GM13976 (cell line): ENCODE measurements at places on chromosomes 7 and 10.

DNA sequence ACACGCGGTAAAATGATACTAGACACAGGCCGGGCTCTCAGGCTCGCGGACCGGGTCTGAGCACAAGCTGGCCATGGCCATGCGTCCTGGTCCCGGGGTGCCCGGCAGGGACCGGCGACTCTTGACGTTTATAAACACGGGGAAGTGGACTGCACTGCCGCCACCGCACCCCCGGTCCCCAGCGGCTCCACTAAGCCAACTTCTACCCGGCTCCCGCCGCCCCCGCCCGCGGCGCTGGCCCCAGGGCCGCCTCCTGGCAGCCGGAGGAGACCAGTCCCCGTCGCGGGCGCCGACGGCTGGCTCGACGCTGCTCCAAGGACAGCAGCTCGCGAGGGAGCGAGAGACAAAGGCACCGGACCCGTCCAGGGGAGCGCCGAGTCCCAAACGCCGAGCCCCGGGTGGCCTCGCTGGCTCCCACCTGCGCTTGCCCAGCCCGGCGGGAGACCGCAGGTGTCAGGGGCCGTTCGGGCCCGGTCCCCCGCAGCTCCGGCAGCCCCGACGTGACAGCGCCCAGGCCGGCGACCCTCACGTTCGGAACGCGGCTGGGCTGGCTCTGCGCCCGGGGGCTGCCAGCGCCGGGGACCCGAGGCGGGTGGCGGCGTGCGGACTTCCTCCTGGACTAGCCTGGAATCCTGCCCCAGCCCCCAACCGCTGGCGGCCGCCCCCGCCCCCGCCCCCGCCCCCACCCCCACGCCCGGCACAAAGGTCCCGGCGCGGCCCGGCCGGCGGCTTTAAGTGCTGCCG, 517 bp downstream of the ITGB1 start:
- DNase-seq: peak; percentile 59

- no peak for DNase-seq
Observed at GRCh38 chr10:95569368-95569767, 8.2 kb upstream of the SORBS1 start.

GRCh38 chr10:34403512-34403911, 411.6 kb downstream of the PARD3 start:
- DNase-seq: no peak

- no peak for DNase-seq
Observed at GRCh38 chr10:119341459-119342301, 134.3 kb downstream of the GRK5 start.

DNA sequence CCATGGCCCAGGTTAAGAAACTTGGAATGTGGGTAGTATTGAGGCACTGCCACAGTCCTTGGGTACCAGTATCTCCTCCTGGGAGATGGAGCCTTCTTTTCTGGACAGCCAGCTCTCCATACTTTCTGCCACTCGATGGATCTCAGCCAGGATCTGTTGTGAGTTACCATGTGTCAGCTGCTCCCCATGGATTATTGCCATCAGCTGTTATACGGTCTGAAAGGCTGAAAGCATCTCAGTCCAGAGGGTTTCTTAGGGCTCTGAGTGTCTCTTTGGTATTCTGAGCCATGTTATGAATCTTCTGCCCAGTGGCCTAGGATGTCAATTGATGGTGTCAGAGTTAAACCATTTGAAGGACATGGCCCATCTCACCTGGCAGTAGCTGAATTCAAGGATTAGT, 197.5 kb downstream of the C7orf25 start:
- no peak for DNase-seq

DNA sequence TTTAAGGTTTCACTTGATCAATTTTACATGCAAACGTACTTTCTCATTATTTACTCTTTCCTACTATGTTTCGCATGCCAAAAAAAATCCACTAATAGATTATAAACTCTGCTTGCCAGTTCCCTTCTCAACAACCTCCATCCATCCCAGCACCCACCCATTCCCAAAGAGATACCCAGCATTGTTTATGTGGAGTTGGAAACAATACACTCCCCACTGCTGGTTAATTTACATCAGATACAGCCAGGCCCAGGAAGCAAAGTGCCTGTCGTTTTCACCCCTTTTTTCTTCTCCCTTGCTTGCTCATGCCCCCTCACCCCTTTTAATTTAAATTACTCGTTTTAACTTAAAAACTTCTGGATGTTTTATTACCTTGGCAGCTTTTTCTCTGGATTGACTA, 59.9 kb downstream of the HIBADH start:
- DNase-seq: no peak

DNA sequence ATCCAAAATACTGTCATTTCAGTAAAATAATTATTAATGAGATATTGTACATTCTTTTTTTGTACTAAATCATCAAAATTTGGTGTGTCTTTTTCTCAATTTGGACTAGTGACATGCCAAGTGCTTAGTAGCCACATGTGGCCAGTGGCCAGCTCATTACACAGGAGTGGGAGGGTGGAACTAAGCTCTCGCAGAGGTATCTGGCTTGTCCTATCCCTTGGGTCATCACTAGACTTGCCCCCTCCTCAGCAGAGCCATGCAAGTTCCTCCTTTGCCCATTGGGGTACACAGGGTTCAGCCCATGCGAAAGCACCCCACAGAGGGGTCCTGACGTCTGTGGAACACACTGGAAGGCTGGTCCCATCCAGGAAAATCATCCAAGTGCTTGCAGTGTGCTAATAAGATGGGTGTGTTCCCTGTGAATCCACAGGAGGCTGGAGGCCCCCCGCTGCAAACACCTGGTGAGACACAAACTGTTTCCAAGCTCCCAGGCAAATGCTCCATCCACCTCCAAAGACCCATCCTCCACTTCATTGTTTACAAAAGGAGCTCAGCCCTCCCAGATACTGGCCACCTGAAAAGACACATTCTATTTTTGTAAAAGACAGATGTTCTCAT, 1.3 kb downstream of the ARHGAP22 start:
- DNase-seq: no peak

DNA sequence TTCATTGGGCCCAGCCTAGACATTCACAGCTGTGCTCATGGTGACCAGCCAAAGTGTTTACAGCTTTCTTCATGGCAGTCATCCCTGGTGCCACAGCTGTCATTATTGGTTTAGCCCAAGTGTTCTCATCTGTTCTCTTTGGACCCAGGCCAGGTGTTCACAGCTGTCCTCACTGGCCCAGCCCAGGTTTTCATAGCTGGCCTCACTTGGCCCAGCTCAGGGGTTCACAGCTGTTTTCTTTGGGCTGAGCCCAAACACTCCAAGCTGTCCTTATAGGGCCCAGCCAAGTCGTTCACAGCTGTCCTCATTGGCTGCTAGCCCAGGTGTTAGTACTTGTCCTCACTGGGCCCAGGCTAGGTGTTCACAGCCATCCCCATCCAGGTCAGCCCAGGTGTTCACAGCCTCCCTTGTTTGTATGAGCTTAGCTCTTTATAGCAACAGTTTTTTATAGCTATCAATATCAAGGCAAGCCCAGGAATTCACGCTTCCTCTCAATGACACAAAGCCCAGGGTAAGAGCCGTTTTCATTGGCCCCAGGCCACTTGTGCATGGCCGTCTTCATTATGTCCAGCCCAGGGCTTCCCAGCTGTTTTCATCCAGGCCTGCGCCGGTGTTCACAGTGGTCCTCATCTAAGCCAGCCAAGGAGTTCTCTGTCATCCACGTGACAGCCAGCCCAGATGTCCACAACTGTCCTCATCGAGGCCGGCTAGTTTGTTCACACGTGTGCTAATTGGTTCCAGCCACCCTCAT, 11.6 kb downstream of the FRG2B start:
- no peak for DNase-seq

DNA sequence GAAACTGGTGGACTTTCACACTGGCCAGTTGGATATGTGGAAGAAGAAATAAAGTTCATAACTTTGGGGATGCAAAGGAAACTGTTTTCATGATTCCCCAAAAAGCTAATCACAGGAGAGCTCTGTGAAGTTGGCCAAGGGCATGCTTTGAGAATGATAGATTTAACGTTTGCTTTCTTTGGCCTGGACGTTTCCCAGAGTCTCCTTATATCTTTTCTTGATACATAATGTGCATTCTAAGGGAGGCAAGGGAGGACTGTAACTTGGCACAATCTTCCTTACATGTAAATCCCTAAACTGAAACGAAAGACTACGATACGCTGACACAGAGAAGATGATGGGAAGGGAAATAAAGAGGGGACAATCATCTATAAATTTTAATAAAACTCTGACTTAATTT, 176.5 kb upstream of the INHBA start:
- DNase-seq: no peak

DNA sequence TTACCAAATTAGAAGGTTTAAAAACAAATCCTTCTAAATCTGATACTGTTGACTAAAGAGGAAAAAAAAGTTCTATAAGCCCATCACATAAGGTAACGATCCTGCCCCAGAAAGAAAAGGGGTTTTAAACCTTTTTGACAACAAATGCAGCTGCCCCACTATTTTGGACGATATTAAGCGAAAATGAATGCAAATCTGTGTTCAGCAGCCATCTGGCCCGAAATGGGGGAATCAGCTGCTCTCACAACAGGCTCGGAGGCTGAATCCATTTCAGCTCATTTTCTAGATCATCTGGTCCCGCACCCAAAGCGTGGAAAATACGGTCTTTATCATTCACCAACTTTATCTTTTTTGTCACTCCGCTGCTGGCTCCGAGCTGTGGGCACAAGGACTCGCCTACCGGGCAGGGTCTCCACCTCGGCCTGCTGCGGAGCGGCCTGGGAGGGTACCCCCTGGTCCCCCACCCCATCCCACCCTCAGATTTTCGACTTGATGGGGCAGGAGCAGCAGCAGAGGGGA, 2.4 kb upstream of the EBF3 start:
- no peak for DNase-seq

GRCh38 chr10:108469940-108470339, 1305.4 kb upstream of the SORCS1 start:
- no peak for DNase-seq

- no peak for DNase-seq
Observed at GRCh38 chr7:34190299-34190698, 285.0 kb downstream of the BMPER start.

GRCh38 chr10:43136995-43137716, 1.1 kb upstream of the CSGALNACT2 start:
- DNase-seq: no peak

- no peak for DNase-seq
Observed at GRCh38 chr10:71397296-71398212, 834 bp downstream of the CDH23 start.

- DNase-seq: no peak
Observed at GRCh38 chr10:133590970-133591359, 25.6 kb upstream of the SYCE1 start.

GRCh38 chr10:131936736-131937135, 35.9 kb downstream of the PPP2R2D start:
- DNase-seq: no peak

GRCh38 chr10:11147722-11148121, 130.1 kb downstream of the CELF2 start:
- DNase-seq: no peak

- no peak for DNase-seq
Observed at GRCh38 chr7:91242097-91242844, 22.0 kb upstream of the FZD1 start.

DNA sequence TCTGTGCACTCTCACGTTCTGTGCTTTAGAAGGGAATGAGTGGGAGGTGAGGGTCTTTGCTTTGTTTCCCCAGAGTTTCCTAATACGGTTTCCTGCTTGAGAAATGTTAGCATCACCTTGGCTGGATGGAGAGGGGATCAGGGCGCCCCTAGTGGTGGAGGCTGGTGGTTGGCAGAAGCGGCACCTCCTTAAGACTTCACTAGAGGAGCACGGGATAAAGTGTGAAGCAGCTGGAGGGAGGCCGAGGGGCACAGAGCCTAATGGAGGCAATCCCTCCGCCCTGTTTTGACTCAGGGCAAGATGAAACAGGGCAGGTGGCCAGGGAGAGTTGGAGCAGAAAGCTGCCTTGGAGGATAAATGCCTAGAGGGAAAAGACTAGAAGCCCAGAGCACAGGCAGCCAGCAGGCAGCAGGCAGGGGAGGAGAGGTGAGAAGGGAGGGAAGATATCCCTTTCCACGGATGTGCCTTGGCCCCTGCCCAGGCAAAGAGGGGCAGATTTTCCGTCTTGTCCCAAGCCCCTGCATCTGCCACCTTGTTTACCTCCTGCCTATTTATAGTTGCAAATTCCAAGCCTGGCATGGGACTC, 56.0 kb upstream of the BTRC start:
- DNase-seq: peak; percentile 76

DNA sequence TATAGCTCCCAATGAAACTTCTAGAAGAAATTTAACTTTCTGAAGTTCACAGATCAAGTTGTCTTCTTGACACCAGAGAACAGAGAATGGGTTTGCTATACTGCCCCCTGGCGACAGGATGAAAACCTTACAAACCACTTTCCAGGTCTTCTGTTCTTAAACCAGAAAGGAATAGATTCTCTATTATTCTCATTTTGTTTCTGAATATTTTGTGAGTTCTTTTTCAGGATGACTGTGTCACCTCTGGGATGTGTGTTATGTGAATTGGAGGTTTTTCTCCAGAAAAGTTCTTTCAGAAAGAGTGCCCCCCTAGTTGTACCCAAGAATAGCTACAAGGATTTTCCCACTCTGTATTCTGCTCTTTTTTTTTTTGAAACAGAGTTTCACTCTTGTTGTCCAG, 6.3 kb downstream of the IFT22 start:
- peak; percentile 63 for DNase-seq

GRCh38 chr10:33519130-33519860, 184.8 kb upstream of the NRP1 start:
- DNase-seq: no peak

- no peak for DNase-seq
Observed at GRCh38 chr7:75943864-75944263, 28.9 kb downstream of the POR start.

GRCh38 chr7:90025771-90026170, 128.5 kb upstream of the STEAP1 start:
- DNase-seq: no peak

- no peak for DNase-seq
Observed at GRCh38 chr10:631266-631665, 58.2 kb downstream of the DIP2C start.

DNA sequence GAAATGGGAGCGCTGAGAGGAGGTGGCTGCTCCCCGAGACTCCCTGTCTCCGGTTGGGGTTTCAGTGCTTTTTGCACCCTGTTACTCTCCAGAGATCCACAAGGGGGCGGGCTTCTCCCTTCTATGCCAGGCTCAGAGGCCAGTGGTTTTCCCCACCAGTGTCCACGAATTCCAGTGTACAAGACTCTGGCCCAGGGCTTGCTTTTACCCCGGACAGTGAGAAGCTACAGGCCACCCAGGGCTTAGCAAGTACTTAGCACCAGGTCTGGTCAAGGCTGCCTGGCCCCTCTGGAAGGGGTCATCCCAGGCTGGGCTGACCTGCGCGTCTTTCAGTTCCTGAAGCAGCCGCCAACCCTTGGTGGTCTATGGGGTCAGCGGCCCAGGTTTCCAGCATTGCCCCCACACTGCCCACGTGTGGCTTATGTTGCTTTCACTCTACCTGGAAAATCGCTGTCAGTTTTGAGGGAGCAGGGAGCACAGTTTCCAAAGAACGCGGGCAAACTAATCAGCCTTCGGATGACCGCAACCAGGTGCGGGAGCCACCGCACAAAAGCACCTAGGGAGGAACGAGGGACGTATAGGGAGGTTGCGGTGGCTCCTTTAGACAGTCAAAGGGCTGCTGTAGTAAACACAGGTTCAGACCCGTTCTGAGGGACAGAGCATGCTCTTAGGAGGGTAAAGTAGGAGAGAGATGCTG, 6.8 kb downstream of the CYP26A1 start:
- DNase-seq: peak; percentile 88

- no peak for DNase-seq
Observed at GRCh38 chr10:61986788-61987492, 85.4 kb downstream of the ARID5B start.
